ENCODE measurements at places on chromosomes 6 and 20.
A peak's percentile ranks its signal among the peaks of the same experiment; 100 is the strongest.

DNA sequence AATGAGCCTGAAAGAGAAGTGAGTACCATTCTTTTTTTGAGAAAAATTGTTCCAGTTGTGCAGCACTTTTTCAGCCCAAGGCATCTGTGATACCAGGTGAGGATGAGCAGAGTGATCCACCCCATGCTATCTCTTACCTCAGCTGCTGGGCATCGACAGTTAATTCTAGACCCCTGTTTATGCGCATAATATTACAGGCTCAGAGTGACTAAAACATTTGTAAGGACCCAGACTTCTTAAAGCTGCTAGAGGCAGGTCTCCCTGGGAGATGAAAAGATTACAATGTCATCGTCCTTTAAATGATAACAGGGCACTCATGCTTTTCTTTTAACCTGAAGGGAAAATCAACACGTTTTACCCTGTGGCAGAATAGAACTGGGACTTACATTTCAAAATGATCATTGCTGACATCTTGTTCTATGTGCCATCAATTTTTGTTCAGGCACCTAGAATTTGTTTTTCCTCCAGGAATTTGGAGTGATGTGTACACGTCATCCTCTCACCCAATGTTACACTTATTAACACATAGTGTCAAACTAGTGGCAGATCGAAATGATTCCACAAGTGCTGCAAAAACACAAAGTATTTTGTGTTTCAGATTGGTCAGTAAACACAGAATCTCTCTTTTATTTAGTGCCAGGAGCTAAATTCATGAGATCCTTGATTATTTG is 684.6 kb downstream of the UTRN start:
- DNase-seq, result no peak

DNA sequence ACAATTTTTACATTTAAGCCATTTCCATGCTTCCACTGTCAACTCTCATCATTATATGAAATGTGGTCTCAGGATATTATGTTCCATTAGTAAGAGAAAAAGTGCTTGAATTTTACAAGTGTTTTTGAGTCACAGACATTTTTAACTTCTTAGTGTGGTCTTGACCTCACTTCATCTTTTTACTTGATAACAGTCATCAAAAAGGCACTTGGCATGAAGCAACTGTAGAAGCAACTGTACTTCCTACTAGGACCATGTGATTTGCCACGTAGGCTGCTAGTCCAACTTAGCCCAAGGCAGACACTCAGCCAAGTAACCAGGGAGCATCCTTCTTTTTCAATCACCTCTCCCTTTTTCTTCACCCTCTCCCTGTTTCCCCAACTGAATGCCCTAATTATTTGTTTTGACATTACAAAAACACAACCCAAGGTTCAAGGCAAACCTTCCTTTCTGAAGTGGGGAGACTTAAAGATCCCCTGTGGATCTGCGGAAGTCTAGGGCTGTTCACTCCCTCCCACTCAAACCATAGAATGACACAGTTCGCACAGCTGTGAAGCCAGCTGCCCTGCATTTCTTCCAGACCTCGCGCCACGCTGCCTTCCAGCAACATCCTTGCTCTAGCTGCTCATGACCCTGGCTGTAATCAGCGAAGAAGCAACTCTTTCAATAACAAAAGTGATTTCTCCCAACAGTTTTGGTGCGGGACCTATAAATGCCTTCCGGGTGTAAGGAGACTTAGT is 45.0 kb downstream of the PHACTR1 start:
- no peak for DNase-seq

DNA sequence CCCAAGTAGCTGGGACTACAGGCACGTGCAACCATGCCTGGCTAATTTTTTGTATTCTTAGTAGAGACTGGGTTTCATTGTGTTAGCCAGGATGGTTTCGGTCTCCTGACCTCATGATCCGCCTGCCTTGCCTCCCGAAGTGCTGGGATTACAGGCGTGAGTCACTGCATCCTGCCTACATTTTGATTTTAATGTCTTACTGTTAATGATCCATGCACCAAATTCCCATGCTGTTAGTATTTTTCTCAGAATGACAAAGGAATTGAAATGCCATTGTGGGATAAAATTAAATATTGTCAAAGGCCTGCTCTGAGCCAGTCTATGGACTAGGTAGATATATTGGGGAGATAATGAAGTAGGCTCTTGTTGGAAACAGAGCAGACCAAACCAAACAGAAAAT is 28.2 kb downstream of the CBFA2T2 start:
- DNase-seq, result no peak

- peak; percentile 90 for DNase-seq
These were observed 12.9 kb downstream of the PARD6B start for GRCh38 chr20:50744143-50744792.

- DNase-seq, result no peak
These were observed 27.9 kb upstream of the KIF6 start for GRCh38 chr6:39752835-39753724.

GRCh38 chr6:144736763-144737162 is 451.6 kb downstream of the UTRN start:
- DNase-seq, result no peak
